Activated CD8-positive, alpha-beta T cell treated with anti-CD3 and anti-CD28 coated beads, Interleukin-2, amount 10 ng/mL, durations not matched to agents 7 days and 5 days (primary cell): ENCODE measurements at places on chromosomes 4 and X. TPM values are rescaled to one million over a fixed set of nuclear protein-coding genes. Genes with fewer than 3 reads are reported as not detected.
A peak's percentile ranks its signal among the peaks of the same experiment; 100 is the strongest.

The FAM47B gene
- total RNA-seq = not detected

The ARAF gene
- 68.4 TPM for total RNA-seq

The XAGE2 gene
- not detected for total RNA-seq

DNA sequence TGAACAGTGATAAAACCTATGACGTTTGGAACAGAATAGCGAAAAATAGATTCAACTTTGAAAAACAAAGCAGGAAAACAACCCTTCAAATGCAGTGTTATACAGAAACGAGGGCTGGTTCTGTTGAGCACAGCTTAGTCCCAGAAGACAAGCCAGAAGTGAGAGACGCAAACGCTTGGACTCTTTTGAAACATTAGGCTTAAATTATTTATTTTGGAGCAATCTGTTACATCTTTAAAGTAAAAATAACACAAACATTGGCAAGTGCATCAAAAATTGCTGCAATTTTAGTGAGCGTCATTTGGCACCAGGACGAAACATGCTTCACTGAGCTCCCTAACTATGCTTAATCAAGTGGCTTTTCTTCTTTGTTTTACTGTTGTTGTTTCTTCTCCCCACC, 63.5 kb downstream of the ENPP6 start:
- no peaks in the 10 kb centered on the region for H3K4me1 ChIP-seq
- H3K27me3 ChIP-seq = peaks cover 22% of the 10 kb centered on the region
- H3K36me3 ChIP-seq = no peaks in the 10 kb centered on the region

GRCh38 chrX:30196322-30196721, 19.0 kb upstream of the MAGEB2 start:
- H3K36me3 ChIP-seq = no peaks in the 10 kb centered on the region
- no peak for DNase-seq
- H3K4me3 ChIP-seq = no peak overlapping the region
- no peaks in the 10 kb centered on the region for H3K4me1 ChIP-seq

GRCh38 chr4:80058740-80059139, 14.3 kb downstream of the ANTXR2 start:
- peaks cover 26% of the 10 kb centered on the region for H3K36me3 ChIP-seq
- H3K27me3 ChIP-seq = no peaks in the 10 kb centered on the region
- DNase-seq = peak; percentile 75
- H3K4me3 ChIP-seq = peak overlapping the region; percentile 77
